ENCODE measurements at places on chromosomes 16 and 17.

DNA sequence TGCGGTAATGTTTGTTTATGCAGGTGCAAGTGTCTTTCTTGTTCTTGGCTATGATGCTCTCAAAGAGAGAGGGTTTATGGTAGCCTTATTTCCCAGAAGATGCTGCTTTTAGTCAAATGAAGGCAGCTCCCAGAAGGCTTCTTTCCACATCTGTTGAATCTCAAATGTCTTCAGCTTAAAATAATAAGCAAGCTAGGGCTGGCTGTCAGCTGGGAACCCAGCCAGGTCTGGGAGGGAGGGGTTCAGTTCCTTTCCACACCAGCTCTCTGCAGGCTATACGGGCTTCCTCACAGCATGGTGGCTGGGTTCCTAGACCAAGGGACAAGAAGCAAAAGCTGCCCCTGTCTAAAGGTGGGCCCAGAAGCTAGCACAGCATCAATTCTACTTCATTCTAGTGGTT is 47.4 kb upstream of the ATF7IP2 start:
- no peak for DNase-seq

DNA sequence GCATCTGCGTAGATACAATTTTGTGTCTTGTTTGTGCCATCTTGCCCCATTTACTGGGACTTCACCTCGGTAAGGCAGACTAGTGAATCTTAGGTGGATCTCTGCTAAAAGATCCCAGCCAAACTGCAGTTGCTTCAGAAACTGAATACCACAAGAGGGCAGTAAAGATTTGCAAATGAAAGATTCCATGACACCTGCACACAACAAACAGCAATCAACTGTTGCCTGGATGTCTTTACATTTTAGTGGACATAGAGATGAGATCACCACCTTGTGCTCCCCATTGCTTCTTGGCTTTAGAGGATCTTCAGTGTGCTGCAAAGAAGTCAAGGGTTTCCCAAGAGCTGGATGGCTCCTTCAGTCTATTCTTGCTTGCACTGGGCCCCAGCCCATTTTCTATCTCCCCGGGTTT is 119.2 kb upstream of the CACNG5 start:
- DNase-seq: no peak

- peak; percentile 63 for DNase-seq
Measured at GRCh38 chr17:68399638-68400403, 57.5 kb downstream of the WIPI1 start.

DNA sequence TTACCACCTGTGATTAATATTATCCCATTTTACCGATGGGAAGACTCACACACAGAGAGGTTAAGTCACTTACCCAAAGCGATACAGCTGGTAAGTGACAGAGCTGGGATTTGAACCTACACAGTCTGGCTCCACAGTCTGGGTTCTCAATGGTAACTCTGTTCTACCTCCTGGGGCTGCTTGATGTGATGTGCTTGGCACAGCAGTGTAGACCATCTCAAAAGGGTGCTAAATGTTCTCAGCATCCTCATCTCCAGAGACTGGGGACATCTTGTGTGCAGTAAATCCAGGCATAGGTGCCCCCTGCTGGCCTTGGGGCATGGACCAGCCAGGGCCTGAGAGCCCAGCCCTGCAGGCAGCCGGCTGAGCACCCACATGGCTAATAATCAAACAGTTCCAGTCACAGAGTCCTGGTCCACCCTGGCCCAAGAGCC is 15.4 kb upstream of the KATNB1 start:
- peak; percentile 64 for DNase-seq

GRCh38 chr17:70119983-70120382 is 45.0 kb downstream of the KCNJ16 start:
- DNase-seq: no peak

GRCh38 chr17:72034000-72034399 is 86.8 kb upstream of the SOX9 start:
- no peak for DNase-seq

GRCh38 chr16:85018529-85019236 is 7.3 kb upstream of the ZDHHC7 start:
- no peak for DNase-seq

DNA sequence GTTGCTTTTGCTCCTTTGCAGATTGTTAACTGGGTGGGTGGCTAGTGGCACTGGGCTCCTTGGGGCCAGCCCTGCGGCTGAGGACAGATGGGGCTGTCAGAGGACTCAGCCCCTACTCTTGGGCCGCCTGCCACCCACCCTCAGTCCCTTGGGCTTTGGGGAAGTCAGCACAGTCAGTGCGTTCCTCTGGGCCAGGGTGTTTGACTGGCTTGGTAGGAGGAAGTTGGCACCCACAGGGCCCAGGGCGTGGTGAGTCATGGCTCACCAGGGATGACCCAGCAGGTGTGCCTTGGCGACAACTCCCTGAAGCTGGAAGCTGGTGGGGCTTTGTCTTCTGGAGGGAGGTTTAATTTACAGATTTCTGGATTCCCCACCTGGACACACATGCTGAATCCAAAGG is 32.4 kb downstream of the HAPSTR1 start:
- peak; percentile 45 for DNase-seq

- no peak for DNase-seq
Measured at GRCh38 chr17:30586818-30587595, 109.8 kb downstream of the GOSR1 start.

- DNase-seq: no peak
Measured at GRCh38 chr17:56313201-56313600, 159.9 kb downstream of the ANKFN1 start.

Measured in stimulated activated naive CD8-positive, alpha-beta T cell treated with anti-CD3 and anti-CD28 coated beads, Interleukin-15, Interleukin-2, amounts not matched to agents 100 U/mL and 50 U/mL, for 24 hours (primary cell).